ENCODE measurements at places on chromosomes 3 and 15.

GRCh38 chr3:139020868-139021234 is at the start of gene PRR23B:
TSS of gene PRR23B (minus strand) at chr3:139020926. CDS start at chr3:139020661, 265 bp downstream.
- peak; percentile 7 for DNase-seq

DNA sequence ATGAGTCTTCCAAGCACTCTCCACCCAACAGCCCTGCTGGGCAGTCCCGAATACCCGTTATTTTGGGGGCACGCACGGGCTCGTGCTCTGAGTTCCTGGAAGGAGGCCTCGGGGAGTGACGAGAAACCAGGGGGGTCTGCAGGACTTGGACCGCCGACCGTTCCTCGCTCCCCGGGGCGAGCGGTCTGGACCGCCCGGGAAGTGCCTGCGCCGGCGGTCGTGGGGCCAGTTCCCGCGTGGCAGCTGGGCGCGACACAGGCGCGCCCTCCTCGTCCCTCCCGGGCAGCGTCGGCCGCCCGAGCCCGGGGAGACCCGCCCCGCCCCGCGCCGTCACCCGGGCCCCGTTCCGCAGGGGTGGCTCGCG is 387 bp downstream of the GNB4 start:
- DNase-seq, result peak; percentile 38

- DNase-seq, result no peak
Measured at GRCh38 chr15:37921527-37922385, 12.7 kb upstream of the TMCO5A start.

- peak; percentile 29 for DNase-seq
Measured at GRCh38 chr15:67433495-67434099, 87.3 kb upstream of the C15orf61 start.

DNA sequence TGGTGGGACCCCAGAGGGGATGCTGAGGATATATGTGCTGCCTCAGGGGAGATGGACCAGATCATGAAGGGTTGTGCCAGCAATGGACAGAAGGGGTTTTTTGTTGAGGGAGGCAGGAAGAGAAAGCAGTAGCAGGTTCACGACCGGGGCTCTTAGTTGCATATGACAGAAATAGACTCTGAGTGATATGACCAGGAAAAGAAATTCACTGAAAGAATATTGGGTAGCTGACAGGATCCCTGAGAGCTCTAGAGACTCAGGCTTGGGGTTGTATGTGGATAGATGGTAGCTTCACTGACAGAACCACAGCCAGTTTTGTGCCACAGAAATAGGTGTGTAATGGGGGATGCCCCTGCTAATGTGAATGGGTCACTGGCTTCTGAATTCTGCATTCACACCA is 241.6 kb downstream of the ZNF621 start:
- DNase-seq, result no peak

GRCh38 chr3:176692966-176693785 is 504.1 kb downstream of the TBL1XR1 start:
- DNase-seq, result no peak

DNA sequence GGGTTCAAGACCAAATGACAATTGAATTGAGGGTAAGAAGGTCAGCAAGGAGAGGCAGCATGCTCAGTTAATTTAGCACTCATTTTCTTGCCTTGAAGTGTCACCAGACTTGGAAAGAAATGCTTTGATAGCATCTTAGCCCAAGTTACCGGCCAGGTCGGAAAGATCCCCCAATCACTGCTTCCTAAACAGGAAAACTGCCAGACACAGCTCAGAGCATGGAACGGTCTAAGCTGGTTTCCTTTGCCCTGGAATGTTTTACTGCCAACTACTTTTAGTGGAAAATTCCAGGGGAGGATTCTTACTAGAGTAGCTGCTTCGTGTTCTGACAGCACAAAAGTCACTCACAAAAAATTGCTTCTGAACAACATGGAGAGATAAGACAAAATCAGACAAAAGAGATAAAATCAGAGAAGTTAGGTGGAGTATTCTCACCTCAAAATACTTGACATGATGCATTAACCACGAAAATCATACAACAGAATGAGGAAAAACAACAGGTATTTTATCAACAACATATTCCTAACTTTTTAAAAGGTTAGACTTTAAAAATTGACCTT is 65.5 kb downstream of the CCR4 start:
- DNase-seq, result no peak

GRCh38 chr3:64741341-64741740 is 53.5 kb upstream of the ADAMTS9 start:
- DNase-seq, result no peak

DNA sequence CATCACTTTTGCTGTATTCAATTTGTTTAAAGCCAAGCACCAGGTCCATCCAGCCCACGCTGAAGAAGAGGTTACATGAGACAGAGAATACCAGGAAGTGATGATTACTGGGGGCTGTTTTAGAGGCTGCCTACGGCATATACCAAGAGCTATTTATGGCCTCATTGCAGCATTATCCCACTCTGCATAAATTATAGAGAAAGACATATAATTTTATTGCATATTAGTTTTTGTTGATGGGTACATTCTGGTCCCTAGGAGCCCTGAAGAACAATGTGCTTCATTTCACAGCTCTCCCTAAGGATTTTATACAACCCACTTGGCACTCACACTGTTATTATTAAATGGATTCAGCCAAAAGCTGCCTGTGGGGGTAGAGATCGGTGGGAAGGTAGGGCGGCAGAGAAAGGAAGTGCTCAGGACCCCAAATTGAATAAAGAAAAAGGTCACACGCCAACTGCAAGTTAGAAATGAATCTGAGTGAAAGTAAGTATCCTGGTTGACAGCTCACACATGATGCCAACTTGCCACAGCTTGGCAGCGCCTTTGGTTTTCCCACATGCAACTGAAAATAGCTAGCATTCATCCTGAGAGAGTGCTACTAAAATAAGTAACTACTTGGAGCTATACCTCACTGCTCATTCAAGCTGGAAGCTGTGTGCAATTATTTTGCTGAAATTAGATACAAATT is 73.7 kb downstream of the CCNL1 start:
- DNase-seq, result no peak

GRCh38 chr3:173983343-173983742 is 585.8 kb downstream of the NLGN1 start:
- no peak for DNase-seq

- no peak for DNase-seq
Measured at GRCh38 chr3:196677353-196677752, 34.7 kb downstream of the CEP19 start.

GRCh38 chr15:39486621-39487457 is 94.0 kb upstream of the THBS1 start:
- no peak for DNase-seq

GRCh38 chr3:13011573-13012220 is 61.5 kb downstream of the IQSEC1 start:
- peak; percentile 90 for DNase-seq

DNA sequence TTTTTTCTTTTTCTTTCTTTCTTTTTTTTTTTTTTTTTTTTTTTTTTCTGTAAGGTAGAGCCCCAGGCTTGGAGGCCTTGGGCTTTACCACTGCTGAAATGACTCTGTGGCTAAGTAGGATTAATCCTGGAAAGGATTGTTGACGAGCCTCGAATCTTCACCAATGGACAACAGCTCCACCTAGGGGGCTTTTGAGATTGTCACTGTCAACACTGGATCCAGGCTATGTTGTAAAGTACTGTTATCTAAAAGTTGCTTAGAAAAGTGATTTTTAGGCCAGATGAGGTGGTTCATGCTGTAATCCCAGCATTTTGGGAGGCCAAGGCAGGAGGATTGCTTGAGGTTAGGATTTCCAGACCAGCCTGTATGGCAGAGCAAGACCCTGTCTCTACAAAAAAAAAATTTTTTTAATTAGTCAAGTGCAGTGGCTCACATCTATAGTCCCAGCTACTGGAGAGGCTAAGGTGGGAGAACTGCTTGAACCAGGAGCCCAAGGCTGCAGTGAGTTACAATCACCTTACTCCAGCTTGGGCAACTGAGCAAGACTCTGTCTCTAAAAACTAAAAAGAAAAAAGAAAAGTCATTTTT is 41.6 kb downstream of the KLHL18 start:
- DNase-seq, result peak; percentile 84

- no peak for DNase-seq
Measured at GRCh38 chr3:30140356-30141075, 465.9 kb upstream of the TGFBR2 start.

DNA sequence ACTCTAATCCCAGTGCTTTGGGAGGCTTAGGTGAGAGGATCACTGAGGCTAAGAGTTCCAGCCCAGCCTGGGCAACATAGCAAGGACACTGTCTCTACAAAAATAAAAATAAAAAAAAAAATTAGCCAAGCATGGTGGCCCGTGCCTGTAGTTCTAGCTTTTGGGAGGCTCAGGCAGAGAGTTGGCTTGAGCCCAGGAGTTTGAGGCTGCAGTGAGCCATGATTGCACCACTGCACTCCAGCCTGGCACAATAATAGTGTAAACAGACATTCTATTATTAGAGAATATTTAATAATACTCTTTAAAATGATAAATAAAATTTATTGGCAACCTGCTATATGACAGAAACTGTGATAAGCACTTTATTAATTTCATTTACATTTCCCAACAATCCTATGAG is 908.9 kb downstream of the TUSC7 start:
- DNase-seq, result no peak

DNA sequence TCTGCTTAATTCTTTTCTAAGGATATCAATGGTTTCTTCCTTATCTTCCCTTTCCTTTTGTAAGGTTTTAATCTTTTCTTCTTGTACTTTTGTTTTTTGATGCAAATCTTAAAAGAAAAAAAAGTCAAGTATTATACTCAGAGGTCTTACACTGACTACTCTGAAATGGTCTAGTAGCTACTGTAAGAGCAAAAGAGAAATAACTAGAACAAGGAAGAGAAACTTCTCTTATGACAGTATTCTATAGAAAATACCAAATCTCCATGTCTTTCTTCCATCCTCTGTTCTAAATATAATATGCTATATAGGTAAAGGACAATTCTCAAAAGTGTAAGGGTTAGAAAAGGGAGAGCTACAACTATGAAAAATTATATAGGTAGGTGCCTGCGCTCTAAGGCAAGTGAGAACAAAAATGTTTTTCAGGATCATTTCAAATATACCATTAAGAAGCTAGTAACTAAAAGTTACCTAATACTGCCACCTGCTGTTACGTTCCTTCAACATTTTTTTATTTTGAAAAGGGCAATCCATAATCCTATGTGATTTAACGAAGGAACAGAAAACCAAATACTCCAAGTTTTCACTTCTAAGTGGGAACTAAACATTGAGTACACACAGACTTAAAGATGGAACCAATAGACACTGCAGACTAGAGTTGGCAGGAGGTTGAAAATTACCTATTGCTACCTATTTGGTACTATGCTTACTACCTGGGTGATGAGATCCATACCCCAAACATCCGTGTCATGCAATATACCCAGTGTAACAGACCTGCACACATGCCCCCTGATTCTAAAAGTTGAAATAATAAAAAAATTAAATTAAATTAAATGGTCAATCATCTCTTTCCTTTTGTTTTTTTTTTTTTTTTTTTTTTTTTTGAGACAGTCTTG is 36.7 kb downstream of the CIP2A start:
- DNase-seq, result peak; percentile 68

DNA sequence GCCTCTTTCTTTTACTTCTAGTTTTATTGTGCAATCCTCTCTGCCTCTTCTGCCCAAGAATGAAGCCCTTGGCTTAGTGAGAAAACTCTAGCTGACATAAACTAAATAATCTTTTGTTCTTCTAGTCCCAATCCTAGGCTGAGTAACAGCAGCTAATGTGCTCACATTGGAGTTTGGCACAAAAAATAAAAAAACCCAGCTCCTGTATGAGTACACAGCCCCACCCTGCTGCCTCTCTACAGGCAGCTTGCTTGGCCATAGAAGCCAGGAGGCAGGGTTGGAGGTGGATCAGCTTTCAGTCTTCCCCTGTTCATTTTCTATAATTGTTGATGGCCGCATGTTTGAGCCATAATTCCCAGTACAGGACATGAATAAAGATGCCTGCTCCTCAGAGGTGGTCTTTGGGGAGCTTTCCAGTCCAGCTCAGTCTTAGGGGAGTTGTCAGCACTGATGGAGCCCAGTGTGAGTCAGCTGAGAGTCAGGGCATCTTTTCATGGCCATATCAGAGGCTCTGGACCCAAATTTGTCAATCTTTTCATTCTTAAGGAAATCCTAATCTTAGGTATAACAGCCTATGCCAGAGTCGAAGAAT is 46.7 kb downstream of the RTP1 start:
- DNase-seq, result no peak

GRCh38 chr15:38992930-38993329 is 428.3 kb upstream of the RASGRP1 start:
- no peak for DNase-seq

DNA sequence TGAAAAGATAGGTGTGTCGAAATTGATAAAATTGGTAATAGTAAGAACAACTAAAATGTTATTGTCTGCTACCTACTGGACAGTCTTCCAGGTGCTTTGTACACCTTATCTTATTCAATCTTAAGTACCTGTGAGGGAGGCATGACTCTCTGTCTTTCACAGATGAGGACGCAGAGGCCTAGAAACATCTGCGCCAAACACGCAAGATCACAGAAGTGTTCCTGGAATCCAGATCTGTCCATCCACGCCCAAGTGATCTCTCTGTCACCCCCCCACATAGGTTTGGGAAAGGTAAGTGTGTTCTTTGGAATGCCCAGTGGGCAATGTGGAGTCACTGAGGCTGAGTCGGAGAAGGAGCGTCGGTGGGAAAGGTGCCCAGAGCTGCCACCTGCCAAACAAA is 34.4 kb upstream of the PTPRG start:
- no peak for DNase-seq

DNA sequence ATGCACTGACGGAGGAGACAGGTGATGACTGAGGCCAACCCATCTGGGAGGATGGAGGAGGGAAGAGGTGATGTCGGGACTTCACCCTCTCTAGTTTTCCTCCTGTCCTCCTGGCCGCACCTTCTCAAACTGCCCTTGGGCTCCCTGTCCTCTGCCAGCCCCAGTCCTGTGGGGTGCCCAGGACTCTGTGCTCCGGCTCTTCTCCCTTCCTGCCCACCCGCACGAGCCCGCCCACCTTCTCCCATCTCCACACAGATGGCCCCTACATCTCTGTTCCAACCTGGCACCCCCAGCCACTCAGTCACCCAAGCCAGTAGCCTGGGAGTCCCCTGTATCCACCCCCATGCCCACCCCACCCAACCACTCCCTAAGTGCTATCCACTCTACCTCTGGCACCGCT is 206.7 kb upstream of the LINGO1 start:
- no peak for DNase-seq

- no peak for DNase-seq
Measured at GRCh38 chr3:178275311-178275710, 260.9 kb upstream of the KCNMB2 start.
